ENCODE measurements at places on chromosomes 2 and 18.

GRCh38 chr2:159661286-159661685, 44.9 kb upstream of the BAZ2B start:
- no peak for DNase-seq

GRCh38 chr2:38277245-38278116, 99.6 kb downstream of the ATL2 start:
- no peak for DNase-seq

DNA sequence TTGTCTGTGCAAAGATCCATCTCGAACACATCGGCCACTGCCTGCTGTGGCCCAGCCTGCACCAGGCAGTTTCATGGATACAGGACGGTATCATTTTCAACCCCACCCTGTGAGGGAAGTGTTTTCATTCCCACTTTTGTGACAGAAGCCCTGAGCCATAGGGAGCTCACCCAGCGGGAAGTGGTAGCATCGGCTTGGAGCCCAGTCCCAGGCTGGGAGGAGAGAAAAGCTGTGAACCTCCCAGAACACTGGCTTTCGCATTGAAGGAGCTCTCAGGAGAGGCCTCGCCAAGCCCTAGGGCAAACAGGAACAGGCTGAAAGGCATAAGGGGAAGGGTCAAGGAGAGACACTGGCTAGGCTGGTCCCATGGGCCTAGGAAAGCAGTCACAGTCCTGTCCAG, 166.1 kb downstream of the TFCP2L1 start:
- no peak for DNase-seq

DNA sequence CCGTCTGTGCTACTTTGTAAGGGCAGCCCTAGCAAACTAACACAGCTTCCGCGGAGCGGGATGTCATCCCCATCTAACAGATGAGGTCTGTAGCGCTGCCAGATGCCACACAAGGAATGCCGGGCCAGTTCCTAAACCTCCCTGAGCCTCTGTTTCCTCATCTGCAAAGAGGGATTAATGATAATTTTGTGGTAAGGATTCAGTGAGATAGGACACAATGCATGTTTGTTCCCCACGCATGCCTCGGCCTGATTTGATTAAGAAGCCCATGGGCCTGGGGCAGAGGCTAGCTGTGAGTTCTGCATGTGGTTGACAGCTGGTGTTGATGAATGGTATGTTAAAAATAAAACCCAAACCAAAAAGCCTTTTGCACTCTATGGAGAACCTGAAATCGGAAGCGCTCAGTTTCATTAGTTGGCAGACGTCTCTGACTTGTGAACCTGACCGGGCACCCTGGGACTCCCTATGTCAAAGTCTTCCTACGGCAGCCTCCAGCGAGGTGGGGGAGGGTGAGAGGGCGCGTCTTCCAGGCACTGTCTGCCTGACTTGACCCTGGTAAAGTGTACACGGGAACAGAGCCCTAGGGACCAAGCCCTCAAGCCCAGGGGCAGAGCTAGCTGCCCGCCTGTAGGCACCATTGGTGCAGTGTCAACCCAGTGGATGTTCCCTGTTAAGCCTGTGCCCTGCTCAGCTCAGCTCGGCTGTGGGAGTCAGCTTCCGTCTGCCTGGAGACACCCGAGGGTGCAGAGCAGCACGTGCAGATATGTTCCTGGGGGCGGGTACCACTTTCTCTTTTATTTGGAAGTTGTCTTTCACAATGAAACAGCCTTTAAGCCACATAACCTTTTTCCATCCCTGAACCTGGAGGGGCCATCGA, 14.8 kb upstream of the INHBB start:
- no peak for DNase-seq

GRCh38 chr2:71700658-71701397, 247.5 kb downstream of the DYSF start:
- no peak for DNase-seq

GRCh38 chr2:241940329-241940728, 70.8 kb downstream of the RTP5 start:
- DNase-seq: no peak

DNA sequence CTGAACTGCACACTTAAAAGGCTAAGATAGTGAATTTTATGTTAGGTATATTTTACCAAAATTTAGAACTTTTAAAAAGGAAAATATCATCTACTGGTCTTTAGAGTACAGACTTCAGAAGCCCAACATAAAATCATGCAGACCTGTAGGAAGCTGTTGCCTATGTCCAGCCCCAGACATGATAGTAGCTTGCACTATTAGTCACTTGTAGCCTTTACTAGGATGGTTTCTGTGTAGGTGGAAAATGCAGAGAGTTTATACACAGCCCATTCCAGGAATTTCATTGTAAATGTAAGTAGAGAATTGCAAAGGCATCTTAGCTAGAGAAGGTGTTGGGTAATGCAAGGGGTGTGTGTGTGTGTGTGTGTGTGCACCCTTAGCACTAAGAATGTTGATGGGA, 640.2 kb downstream of the RNF144A start:
- DNase-seq: no peak

GRCh38 chr2:76973610-76974009, 548.6 kb downstream of the LRRTM4 start:
- no peak for DNase-seq

GRCh38 chr2:36352701-36353100, 2.9 kb upstream of the CRIM1 start:
- DNase-seq: no peak
